ENCODE measurements at places on chromosomes 6 and 20.

DNA sequence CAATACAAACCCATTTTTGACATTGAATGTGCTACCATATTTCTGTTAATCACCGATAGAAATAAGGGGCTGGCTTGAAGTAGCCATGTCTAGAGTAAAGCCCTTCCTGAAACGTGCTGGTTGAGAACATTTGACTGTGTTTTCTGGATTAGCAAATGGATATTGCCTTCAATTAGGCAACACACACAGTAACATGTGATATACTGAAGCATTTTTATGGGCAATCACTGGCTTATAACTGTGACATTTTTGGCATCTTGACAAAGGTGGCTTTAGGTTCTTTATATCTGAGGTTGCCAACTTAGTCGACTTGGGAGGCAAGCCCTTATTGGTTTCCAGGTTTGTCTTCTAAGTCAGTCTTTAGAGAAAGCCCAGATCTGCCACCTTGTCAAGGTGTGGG lies 292.9 kb downstream of the BTBD3 start:
- no peak for DNase-seq

DNA sequence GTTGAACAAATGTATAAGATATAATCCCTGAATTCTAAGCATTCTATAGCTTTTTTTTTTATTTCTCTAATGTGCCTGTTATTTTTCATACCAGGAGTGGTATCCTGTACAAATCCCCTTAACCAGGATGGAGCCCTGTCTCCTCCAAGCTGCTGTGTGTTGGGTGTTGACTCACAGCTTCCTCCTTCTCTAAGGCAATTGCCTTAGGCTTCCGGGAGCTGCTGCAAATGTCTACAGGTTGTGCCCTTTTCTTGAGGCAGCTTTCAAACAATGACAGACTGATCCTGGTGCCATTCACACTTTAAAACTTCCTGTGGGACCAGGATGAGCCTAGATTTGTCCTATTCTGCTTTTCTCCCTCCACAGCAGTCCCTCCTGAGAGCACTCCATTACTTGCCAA lies 173.2 kb downstream of the BTBD3 start:
- DNase-seq = no peak

- no peak for DNase-seq
Measured at GRCh38 chr6:13711324-13711732, 307 bp downstream of the RANBP9 start.

DNA sequence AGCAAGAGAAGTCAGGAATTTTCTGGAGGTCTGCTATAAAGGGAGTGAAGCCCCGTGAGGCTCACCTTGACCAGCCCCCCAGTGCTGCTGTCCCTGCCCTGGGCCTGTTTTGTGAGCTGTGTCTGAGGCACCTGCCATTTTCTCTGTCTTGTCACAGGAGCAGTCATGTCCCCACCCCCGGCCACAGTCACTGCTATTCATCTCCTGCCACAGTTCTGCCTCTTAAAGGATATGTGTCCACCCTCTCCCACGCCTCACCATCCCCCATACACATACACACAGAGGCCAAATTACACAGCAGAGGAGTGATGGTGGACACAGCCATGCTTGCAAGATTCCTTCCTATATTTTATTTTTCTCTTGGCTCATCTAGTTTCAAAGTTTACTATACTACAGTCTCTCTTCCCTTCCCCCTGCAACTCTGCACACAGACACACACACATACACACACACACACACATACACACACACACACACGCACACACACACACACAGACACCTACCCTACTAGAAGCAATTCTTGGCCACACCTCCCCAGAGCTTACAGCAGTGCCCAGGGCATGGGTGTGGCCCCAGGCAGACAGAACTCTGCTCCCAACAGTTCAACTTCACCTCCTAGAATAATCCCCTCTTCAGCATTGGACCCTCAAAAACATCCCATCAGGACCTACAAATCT lies 68.7 kb upstream of the TAB2 start:
- no peak for DNase-seq

- DNase-seq = no peak
Measured at GRCh38 chr6:85452441-85452881, 2.6 kb downstream of the NT5E start.

DNA sequence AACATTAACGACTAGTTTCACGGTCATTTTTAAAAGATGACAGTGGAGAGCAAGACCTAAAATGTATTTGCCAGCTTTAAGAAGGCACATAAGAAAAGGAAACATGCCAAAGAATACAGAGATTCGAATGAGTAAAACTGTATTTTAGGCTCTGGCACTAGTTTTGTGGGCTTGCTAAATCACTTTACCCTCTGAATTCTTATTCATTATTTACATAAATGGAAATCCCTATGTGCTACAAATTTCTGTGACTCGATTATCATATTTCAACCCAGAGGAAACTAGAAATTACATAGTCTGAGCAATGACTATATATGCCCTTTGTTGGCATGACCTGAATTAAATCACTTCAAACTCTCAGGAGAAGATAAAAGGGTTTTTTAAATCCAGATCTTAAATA lies 441.7 kb upstream of the RNF217 start:
- DNase-seq = no peak

DNA sequence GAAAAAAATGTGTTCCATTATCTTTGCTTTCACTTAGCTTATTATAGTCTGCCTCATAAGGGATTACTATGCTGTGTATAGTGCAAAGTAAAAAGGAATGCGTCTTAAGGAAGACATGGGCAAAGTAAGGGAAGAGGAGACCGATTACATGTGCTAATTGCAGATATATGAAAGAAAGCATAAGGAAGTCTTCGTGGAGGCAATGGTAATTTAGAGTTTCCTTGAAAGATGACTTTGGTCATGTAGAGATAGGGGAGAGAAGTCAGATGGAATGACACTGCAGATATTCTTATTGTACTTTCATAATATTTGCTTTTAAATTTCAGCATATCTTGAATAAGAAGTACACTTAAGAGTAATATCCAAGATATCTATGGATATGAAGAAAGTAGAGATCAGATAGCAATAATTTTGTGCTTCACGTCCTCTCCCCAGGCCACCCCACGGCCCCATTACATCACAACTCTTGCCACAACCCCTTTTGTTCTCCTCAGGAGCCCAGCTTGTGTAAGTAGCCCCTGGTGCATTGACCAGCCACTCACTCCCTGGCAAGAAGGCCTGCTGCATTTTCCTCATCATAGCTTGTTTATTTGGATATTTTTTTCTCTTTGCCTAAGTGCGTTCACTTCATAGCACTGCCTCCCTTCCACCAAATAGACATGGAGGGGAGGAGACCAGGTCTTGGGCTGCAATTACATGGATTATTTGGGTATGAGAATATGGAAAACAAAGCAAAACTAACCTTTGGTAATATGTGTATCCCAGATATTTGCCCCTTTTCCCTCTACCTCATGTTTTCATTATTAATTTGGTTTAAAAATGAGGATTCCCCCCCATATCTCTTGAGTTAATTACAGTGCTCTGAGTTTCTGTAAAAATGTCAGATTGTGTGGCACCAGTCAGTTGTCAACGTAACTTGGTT lies 30.7 kb upstream of the COL10A1 start:
- no peak for DNase-seq

- DNase-seq = no peak
Measured at GRCh38 chr6:43734294-43734665, 35.7 kb upstream of the VEGFA start.

- no peak for DNase-seq
Measured at GRCh38 chr6:53984581-53984980, 126.7 kb upstream of the MLIP start.

- no peak for DNase-seq
Measured at GRCh38 chr6:37029249-37029971, 24.0 kb downstream of the FGD2 start.

DNA sequence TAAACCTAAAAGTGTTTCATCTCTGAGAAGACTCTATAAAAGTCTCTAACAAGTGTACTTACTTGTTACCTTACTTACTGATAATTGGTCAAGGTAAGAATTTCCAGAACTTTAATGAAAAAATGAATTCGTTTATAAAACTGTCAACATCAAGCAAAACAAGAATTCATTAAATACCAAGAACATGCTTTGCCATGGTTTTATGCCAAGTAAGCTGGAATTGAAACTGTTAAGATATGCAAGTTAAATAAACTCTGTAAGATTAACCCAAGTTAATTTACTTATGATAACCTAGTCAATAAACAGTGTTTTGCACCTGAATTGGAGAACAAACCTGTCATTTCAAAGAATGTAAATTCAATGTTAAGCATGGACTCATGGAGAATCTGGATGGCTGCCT lies 17.1 kb upstream of the DEFB113 start:
- no peak for DNase-seq

DNA sequence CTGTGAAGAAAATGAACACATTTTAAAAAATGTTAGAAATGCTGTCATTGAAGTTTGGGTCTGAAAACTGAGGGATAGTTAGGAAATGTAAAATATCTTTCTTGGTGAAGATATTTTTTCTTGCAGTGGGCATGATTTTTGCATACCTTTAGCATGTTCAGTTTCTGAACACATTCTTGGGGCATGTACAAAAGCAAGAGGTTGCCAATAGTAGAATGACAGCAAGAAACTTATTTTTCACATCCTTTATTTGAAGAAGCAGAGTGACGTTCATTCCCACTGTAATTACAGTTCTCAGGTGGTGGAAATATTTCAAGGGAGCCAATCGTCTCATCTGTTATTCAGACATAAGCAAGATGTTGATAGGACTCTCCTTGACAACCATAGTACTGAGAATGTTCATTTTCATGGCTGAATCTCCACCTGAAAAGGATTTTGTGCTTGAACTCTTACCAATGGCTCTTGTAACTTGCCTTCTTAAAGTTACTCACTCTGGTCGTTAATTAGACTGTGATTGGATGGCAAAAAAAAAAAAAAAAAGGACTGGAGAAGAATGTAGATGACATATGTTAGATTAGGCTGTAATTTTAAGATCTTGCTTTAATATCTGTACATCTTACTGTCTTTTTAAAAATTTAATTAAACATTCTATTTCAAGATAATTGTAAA lies 74.4 kb downstream of the DOK5 start:
- no peak for DNase-seq

GRCh38 chr20:23092384-23092756 lies 6.2 kb upstream of the CD93 start:
- no peak for DNase-seq

GRCh38 chr20:25160897-25161296 lies 34.6 kb upstream of the ENTPD6 start:
- DNase-seq = no peak

DNA sequence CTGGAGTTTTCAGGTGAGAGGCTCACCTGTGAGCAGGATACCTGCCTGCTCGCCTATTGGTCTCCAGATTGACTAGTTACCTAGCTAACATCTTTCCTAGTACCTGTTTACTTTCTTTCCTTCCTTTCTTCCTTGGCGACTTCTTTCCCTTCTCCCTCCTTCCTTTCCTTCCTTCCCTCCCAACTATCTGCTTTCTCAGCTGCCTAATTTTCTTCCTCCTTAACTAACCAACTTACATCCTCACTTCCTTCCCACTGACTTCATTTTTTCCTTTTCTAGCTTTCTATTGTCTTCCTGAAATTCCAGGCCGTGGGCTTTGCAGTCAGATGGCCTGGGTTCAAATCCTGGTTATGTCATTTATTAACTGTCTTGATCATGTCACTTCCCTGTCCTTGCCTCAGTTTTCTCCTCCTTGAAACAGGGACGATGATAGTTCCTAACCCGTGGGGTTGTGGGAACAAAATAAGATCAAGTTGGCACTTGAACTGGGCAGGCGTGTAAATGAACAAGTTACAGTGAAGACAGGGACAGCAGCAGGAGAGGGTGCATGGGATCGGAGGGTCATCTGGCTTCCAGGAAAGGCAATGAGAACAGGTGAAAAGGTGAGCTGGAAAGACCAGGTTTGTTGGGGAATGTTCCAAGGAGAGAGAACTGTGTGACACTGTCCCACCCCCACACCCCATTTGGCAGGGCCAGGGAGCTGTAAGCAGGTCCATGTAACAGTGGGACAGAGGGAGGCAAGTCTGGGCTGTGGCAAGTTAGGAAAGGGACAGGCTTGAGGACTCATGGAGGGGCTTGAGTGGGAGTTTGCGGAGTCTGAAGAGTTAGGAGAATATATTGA lies 540 bp downstream of the SGK2 start:
- DNase-seq = no peak

GRCh38 chr20:49395183-49395582 lies 87.3 kb downstream of the KCNB1 start:
- no peak for DNase-seq

- no peak for DNase-seq
Measured at GRCh38 chr6:117771403-117771802, 96.1 kb downstream of the NUS1 start.

DNA sequence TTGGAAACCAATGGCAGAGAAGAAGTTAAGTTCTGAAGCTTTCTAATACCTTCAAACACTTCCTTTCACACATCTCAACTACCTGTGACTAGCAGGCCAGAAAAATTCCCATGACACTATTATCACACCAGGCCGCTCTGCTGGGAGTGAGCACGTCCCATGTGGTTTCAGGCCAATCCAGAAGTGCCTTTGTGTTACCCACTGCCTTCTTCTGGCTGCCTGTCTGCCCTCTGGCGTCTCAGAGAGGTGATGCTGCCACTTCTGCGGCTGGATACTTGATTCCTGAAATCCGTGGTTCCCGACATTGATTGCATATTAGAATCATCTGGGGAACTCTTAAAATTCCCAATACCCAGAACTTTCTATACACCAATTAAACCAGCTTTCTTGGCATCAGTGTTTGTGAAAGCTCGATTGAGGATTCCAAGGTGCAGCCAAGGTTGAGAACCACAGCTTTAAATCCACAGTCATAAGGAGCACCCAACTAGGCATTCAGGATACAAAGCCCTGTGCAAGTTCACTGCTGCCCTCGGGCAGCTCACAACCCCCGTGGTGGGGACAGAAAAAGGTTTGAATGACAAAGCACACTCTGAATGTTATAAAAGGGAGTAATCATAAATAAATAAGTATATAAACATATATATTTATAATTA lies 65.6 kb downstream of the STMND1 start:
- no peak for DNase-seq

DNA sequence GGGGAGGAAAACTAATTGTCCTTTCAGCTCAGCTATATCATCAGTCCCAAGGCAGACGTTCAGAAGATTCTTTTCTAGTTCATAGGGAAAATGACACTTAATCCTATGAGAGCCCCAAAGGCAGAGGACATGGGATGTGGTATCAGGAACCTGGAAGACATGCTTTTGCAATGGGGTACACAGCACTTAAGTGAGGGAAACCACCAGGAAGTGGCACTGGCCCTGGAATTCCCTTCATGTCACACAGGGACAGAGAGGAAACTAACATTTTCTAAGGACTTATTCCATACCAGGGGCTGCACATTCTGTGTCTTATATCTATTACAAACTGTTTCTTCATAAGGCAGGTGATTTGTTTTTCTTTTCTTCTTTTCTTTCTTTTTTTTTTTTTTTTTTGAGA lies 28.2 kb downstream of the VPS52 start:
- DNase-seq = no peak

GRCh38 chr6:23587582-23587981 lies 538.4 kb upstream of the NRSN1 start:
- no peak for DNase-seq

Data from activated CD4-positive, alpha-beta T cell treated with anti-CD3 and anti-CD28 coated beads for 24 hours (primary cell).